ENCODE measurements at places on chromosomes 7 and 10.

- no peak for DNase-seq
Measured at GRCh38 chr7:150330211-150330885, 7.0 kb upstream of the ACTR3C start.

GRCh38 chr7:20223356-20223755, 6.2 kb upstream of the MACC1 start:
- DNase-seq: no peak

DNA sequence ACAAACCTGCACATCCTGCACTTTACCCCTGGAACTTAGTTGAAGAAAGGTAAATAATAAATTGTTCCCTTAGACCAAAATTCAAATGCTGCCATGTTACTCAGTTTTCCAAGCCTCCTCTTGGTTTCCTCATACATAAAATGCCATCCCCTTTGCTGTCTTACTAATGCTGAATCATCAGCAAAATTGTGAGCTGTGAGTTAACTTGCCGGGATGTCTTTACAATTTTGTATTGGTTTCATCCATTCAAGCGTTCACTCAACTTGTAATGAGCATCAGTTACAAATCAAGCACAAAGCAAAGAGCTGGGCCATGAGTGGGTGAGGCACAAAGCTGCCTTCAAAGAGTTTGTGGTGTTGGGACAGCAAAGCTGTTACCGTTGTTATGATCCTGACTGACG, 395.8 kb upstream of the ZMIZ1 start:
- DNase-seq: no peak

GRCh38 chr7:15836041-15836440, 149.6 kb upstream of the MEOX2 start:
- no peak for DNase-seq

GRCh38 chr7:123348690-123349089, 148.9 kb upstream of the SLC13A1 start:
- no peak for DNase-seq

DNA sequence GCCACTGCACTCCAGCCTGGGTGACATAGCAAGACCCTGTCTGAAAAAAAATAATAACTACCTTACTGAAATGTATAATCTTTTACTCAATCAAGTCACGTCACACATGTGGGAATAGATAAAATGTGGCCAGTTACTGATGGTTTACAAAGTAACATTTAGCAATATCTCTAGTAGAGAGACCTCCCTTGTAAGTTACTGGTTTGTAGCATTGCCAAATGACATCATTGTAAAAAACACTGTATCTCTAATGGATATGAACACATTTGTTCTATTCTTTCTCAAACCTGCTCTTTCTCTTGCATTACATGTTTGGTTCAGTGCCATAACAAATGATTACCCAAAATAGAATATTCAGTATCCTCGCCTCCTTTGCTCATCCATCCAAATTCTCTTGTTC, 18.8 kb downstream of the TET1 start:
- DNase-seq: no peak

DNA sequence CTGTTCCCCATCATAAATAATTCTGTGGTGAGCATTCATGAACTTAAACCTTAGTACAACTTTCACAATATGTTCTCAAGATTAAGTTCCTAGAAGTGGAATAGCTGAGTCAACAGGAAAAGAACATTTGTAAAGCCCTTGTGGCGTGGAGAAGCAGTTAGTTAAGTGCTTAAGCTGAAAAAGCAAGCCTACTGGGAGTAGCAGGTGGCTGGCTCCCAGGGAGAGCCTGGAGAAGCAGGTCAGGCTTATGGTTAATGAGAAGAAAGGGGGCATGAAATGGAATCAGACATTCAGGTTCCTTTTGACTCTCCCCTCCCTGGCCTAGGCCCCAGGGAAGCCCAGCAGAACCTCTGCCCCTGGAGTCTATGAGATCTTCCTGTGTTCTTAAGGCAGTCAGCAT, 35.3 kb downstream of the VSTM4 start:
- DNase-seq: no peak

- DNase-seq: no peak
Measured at GRCh38 chr10:121465215-121465614, 133.0 kb downstream of the FGFR2 start.

- no peak for DNase-seq
Measured at GRCh38 chr7:25643770-25644394, 415.6 kb upstream of the NPVF start.

GRCh38 chr7:150958062-150958552, 20.0 kb downstream of the KCNH2 start:
- no peak for DNase-seq

GRCh38 chr7:158574308-158575036, 13.2 kb downstream of the PTPRN2 start:
- no peak for DNase-seq

GRCh38 chr7:50697748-50698147, 84.9 kb downstream of the GRB10 start:
- no peak for DNase-seq

DNA sequence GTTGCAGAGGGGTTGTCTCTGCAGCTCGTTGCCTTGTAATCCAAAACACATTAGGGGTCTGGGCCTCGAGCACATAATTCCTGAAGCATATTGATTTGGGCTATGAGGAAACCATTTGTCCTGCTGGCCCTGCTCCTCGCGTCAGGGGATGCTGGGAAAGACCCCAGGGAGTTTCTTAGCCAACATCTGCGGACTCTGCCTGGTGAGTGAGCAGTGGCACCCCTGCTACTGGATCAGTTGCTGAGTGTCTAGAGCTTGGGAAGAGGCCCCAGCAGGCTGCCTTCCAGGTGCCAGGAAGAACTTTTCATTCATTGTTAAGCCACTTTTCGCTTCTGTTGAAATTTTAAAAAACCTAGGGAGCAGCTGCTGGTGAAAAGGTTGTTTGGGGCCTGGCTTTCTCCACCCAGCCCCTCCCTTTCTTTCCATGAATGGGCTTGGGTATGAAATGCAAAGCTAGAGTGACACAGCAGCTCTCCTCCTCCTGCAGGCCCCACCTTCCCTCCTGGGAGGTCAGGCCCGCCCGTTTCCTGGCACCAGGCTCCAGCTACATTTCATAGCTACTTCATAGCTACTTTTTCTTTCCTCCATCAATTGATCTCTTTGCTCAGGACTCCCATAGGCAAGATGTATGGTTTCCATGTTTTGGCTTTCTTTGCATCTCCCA, 26.8 kb downstream of the TACR2 start:
- DNase-seq: no peak

DNA sequence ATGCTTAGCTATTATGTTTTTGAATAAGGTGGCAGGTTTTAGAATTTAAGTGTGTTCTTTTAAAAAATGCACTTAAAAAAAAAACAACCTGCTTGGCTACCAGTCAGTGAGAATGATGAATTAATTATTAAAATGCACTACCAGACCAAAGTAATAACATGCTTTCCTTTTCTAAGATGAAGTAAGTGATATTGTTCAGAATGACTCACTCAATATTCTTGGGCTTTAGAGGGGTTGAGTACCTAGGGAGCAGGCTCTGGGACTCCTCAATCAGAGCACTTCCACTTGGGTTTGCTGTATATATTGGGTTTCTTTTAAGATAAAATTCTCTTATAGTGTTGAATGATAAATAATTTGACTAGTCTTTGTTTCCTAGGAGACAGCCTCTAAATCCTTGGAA, 8.6 kb downstream of the STAM start:
- no peak for DNase-seq

- DNase-seq: no peak
Measured at GRCh38 chr10:114629824-114630730, 28.0 kb downstream of the ABLIM1 start.

DNA sequence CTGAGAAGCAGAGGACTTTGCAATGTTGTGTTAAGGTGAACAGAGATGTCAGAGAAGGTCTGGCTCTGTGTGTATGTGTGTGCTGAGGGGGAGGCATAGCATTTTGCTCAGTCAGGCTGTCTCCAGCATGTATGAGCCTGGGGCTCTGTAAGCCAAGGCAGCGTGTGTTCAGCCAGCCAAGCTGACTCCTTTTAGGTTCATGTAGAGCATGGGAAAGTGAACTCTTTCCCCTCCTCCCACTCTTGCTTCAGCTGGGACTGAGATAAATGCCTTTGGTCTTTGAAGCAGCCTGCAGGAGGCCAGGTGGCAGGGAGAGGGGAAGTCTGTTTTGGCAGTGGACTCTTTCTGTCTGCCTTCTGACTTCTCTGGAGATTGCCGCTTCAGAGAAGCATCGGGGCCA, 3.8 kb downstream of the SFXN2 start:
- DNase-seq: no peak

GRCh38 chr10:92173996-92174395, 116.9 kb downstream of the CPEB3 start:
- no peak for DNase-seq

DNA sequence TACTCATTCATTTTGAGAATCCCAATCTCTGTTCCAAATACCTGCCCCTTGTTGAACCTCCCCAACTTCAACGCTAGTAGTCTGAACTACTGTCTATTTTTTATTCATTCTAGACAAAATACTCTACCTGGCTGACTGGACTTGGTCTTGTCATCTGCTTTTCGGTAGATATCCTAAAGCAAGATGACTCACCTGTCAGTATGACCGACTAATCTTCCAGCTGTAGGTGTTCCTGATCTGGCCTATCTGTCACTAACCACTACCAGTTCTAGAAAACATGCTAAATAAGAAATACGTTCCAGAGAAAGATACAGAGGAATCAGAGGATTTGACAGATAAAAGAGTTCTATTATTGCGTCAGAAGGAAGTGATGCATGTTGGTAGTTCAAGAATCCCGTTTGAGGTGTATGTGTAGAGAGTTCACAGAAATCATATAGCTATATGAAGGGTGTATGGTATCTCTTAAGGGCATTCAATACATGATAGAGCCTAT, 81.1 kb downstream of the IDE start:
- no peak for DNase-seq

DNA sequence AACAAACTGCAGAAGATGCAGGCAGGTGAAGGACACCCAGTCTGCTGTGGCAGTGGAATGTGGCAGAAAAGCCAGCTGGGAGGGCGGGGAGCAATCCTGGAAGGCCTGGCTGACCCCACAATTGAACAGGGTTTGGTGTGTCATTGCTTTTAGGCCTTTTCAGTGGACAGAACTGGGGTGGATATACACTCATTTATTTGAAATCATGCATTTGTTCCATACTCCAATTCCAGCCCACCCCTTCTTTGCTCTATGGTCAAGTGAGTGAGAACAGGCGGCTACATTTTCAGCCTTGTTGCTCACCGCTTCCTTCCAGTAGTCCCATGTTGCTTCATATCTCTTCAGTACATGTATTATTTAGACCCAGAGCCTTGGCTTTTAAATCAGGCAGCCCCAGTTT, 39.8 kb downstream of the PTPN12 start:
- DNase-seq: no peak

- DNase-seq: no peak
Measured at GRCh38 chr7:112572669-112573301, 92.0 kb downstream of the LSMEM1 start.

- no peak for DNase-seq
Measured at GRCh38 chr10:131453721-131454634, 142.5 kb upstream of the TCERG1L start.

DNA sequence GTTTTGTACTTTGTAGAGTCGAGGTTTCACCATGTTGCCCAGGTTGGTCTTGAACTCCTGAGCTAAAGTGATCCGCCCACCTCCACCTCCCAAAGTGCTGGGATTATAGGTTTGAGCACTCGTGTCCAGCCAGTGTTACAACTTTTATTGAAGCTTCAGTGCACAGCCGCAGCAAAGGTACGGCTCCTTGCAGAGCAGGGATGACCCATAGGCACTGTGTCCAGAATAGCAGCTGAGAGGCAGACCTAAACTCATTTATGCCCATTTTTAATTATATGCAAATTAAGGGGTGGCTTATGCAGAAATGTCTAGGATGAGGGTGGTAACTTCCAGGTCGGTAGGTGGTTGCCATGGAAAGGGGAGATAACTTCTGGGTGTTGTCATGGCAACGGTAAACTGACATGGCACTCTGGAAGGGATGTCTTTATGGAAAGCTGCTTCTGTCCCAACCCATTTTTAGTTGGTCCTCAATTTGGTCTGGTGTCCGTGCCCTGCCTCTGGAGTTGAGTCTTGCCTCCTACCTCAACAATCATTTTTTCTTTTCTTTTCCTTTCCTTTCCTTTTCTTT, 22.7 kb downstream of the NYAP1 start:
- no peak for DNase-seq

DNA sequence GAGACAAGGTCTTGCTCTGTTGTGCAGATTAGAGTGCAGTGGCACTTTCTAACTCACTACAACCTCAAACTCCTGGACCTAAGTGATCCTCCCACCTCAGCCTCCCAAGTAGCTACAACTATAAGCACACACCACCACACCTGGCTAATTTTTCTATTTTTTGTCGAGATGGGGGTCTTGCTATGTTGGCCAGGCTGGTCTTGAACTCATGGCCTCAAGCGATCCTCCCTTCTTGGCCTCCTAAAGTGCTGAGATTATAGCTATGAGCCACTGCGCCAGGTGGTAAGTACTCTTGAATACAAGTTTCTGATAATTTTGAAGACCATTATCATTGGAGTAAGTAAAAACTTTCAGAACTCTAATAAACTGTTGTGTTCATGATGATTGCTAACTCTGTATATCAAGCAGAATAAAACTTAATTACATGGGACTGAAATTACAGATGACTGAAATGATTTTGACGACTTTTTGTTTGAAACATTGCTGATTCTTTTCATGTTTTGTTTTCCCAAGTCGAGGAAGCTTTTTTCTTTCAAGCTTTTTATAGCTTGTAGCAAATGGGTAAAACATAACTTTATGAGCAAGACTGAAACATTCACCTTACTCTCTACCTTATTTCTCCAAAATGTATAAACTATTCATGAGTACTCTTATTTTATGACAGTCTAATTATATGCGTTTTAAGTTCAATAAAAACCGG, 14.6 kb downstream of the LARP4B start:
- DNase-seq: no peak

GRCh38 chr10:49323171-49323895, 24.4 kb downstream of the C10orf71 start:
- no peak for DNase-seq

DNA sequence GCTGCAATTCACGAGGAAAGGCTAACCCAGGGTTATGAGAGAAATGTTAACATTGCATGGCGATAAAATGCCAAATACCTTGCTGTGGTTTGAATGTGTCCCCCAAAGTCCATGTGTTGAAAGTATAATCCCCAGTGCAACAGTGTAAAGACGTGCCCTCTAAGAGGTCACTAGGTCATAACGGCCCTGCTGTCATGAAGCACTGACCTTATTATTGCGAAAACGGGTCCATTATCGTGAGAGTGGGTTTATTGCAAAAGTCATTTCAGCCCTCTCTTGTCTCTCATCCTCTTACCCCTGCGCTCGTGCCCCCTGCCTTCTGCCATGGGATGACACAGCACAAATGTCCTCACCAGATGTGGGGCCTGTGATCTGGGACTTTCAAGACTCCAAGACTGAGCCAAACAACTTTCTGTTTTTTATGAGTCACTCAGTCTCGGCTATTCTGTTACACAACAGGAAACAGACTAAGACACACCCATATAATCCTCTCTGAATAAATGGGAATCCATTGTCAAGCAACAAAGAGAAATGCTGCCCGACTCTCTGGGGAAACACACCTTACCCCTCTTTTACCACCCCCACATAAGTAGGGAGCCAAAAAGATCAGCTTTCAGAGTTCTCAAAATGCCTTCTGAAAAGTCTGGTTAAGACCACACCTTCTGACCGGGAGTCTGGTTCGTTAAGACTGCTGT, 73.1 kb upstream of the UCN3 start:
- DNase-seq: no peak

All from NCI-H187 (cell line).